ENCODE measurements at places on chromosomes 2 and 18.

DNA sequence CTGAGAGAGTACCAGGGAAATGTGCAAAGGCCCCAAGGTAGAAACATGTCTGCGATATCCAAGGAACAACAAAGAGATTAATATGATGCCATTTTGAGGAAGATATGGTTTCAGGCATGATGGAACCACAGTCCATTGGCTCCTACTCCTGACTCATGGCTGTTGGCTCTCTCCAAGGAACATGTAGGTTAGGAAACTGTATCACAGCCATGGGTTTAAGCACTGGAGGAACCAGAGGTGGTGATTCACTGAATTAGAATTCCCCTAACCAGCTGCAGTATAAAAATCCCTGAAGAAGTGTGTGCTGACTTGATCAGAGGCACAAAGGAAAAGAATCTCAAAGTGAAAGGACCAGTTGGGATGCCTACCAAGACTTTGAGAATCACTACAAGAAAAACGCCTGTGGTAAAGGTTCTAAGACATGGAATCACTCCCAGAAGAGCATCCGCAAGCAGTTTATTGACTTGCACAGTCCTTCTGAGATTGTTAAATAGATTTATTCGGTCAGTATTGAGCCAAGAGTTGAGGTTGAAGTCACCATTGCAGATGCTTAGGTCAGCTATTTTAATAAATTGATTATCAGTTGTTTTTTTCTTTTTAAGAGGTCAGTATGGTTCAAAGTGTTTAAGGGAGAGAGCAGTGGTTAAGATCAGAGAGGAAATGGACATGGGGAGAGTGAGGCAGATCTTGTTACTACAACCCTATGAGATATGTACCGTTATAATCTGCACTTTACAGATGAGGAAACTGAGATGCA lies 110.7 kb upstream of the OTX1 start:
- DNase-seq = peak; percentile 62

DNA sequence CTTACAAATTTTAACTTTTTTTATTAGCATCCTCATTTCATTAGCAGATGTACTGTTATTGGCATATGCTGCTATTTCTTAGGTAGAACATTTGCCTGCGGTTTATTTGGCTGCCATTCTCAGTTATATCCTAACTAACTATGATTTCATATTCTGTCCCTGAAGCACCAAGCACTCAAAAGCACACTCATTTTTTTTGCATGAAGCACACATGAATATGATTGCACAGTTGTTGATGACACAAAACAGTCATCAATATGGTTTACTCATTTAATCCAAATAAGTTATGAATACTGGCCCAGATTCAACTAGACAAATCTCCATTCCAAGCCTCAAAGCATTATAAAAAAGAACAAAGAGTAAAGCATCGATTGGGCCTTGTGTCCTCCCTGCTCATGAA lies 129.4 kb upstream of the CNTNAP5 start:
- DNase-seq = no peak

- no peak for DNase-seq
Measured at GRCh38 chr2:190173392-190173791, 110.9 kb upstream of the MSTN start.

GRCh38 chr2:168443818-168444217 lies 12.3 kb upstream of the CERS6 start:
- DNase-seq = no peak

- no peak for DNase-seq
Measured at GRCh38 chr2:101729521-101730190, 32.1 kb downstream of the MAP4K4 start.

DNA sequence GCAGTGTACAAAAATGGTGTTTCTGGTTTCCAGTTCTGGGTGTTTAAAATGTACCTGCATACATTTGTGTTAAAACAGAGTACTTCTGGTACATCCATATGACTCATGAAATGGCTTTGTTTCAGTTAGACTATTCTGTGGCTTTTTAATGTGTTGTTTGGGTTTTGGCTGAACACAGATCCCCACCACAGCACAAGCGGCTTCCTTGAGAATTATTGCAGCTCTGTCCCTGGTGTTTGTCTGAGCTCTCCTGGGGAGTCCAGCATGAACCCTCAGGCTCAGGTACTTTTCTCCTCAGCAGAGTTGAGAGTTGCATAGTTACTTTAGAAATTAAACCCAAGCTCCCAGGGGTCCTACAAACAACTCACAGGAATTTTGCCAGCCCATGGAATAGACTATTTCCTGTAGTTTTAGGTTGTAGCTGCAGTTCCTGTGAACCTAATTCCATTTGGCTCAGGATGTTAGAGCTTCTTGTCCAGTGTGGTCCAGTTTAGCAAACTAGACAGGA lies 64.8 kb upstream of the EML6 start:
- DNase-seq = peak; percentile 64

DNA sequence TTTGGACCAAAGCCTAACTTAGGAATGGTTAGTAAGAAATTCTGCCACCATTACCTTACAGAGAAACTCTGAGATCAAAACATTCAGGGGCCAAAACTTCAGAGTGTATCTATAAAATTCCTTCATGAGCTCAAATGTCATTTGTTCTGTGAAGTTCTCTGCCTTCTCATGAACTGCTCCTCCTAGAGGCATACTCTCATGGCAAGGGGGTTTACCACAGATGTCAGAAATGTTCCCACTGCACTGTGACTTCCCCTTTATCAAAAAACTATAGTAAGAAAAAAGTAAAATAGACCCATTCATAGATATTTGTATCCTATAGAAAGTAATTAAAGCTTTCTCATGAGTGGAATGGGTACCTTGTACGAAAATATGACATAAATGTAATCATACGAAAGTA lies 68.5 kb downstream of the USP40 start:
- no peak for DNase-seq

DNA sequence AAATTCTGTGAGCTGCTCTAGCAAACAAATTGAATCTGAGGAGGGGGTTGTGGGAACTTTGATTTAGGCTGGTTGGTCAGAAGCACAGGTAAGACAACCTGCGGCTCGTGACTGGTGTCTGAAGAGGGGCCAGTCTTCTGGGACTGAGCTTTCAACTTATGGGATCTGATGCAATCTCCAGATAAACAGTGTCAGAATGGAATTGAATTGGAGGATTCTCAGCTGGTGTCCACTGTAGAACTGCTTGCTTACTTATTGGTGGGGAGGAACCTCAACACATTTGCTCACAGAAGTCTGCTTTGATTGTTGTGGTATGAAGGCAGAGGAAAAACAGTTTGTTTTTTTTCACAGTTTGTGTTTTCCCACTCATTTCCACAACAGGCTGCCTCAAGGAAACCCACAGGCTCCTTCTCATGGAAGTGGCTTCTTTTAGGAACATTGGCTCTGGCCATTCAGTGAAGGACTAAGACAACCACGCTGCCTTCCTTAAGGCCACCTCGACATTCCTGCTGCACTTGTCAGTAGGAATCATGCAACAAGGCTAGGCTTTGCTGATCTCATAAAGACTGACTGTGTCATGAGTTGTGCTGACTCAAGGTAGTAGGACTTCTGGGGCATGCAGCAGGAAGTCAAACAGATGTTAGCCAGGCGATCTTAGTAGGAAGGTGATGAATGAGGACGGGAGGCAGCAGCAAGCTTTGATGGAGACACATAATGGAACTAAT lies 104.7 kb downstream of the TSN start:
- peak; percentile 65 for DNase-seq

DNA sequence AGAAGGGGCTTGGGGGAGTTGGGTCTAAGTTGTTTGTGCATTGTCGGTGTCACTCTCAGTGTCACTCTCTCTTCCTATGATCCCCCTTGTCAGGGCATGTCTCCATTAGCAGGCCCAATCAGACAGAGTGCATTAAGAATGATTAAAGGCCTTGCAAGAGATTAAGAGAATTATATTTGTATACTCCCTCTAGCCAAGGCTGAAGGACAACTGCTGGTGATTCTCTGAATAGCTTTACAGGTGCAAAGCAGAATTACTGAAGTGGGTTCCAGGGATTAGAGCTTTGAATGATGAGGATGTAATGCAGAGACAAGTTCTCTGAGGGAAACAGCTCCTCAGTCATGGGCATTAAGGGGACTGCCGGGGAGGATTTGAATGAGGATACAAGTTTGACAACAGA lies 104.8 kb upstream of the LGALSL start:
- no peak for DNase-seq

DNA sequence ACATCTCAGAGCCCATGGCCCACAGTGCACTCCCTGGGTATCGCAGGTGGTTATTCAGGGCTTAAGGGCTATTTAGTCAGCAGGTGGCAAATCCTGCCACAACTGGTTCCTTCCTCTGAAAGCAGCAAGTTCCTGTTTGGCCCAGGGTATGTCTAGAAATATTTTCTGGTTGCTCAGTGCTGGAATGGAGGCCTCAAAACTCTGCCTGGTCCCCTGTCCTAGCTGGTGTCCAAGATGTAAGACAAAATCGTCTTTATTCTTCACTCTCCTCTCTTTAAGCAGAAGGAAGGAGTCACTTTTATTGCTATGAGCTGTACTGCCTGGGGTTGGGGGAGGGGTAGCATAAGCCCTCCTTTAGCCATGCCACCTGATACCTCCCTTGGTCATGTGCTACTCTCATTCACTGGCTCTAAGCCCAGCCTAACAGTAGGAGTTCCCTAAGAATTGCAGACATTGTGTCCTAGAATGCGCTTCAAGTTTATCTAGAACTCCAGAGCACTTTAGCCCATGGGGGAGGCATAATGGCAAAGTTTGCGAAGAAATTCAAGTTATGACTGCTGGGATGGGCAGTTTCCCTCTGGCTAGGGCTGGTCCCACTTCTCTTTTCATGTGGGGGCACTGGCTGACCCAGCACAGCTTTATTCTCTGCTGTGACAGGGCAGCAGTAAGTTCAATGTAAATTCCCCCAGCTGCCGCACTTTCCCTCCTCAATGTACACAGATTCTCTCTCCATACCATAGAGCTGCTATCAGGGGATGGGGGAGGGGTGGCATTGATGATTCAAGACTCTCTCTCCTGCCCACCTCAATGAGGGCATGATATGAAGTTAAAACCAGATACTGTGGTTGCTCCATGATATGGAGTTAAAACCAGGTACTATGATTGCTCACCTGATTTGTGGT lies 27.1 kb upstream of the CWC22 start:
- DNase-seq = no peak

DNA sequence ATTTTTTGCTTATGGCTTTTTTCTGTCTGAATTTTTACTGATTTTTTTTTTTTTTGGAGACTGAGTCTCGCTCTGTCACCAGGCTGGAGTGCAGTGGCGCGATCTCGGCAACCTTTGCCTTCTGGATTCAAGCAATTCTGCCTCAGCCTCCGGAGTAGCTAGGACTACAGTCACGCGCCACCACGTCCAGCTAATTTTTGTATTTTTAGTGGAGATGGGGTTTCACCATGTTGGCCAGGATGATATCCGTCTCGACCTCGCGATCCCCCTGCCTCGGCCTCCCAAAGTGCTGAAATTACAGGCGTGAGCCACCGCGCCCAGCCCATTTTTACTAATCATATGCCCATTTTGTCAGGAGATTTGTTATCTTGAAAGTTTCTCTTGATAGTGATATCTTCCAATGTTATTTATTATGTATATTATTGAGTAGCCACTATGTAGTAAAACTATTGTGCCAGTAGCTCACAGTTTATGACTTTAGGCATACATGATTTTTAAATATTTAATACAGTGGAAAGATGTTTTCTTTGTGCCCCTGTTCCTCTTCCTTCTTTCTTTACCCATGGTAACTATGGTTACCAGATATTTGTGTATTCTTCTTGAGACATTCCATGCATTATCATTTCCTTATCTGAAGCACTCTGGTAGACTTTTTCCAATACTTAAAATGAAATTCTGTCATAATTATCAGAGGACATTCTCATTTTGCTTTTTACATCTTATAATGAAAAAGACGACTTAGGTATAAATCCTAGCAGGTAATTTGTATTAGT lies 2.1 kb downstream of the HAT1 start:
- DNase-seq = peak; percentile 37

DNA sequence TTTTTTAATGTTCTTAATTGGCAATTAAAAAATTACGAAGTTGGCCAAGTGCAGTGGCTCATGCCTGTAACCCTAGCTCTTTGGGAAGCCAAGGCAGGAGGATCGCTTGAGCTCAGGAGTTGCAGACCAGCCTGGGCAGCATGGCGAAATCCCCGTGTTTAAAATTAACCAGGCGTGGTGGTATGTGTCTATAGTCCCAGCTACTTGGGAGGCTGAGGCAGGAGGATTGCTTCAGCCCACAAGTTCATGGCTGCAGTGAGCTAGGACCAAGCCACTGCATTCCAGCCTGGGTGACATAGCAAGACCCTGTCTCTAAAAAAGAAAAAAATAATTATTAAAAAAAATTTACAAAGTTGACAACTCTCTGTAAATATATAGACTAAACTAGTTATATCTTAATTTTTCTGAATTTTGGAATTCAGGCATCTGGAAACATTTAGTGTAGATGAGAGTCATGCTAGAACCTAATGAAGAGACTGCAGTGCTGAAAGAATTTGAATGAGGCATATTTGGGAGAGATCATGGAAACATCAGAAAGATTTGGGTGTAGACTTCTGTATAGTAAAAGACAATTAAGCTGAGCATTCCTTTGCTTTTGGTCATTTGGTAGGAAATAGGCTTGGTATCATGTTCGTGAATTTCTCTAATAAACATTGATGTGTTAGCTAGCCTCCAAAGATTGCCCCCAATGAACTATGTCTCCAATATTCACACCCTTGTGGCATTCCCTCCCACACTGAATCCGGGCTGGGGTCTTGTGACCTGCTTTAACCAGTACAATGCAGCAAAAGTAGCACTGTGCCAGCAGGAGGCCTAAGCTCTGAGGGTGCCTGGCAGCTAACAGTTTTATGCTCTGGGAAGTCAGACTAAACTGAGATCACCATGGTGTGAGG lies 4.2 kb upstream of the ROCK1 start:
- peak; percentile 29 for DNase-seq

DNA sequence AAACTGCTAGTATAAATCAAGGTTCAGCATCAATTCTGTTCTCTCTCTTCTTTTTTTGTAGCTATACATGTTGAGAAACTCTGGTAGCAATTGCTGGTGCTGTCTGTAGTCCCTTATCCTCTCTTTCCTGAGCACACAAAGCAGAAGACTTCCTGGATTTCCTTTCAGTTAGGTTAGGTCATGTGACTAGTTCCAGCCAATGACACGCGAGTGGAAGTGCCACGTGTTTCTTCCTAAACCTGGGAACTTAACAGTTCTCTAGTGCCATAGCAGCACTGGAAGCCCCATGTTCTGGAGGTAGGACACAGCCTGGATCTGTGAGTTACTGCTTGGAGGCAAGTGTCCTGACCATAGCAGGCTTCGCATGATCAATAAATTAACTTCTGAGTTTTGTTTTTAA lies 125.9 kb downstream of the PLA2R1 start:
- no peak for DNase-seq
